ENCODE measurements at places on chromosomes 7 and 10. TPM values are rescaled to one million over a fixed set of nuclear protein-coding genes. Genes with fewer than 3 reads are reported as not detected.

Gene FZD1
- total RNA-seq, result 24.0 TPM

Gene ZCWPW1
- total RNA-seq, result 2.9 TPM

Gene ANKMY2
- total RNA-seq, result 49.0 TPM

Gene AKR1C8
- 0.27 TPM for total RNA-seq

Gene SLC26A5
- 0.71 TPM for total RNA-seq

Gene MYL10
- 3.8 TPM for total RNA-seq

Gene FFAR4
- not detected for total RNA-seq

Gene CYP3A5
- 4.6 TPM for total RNA-seq

Gene GPR141
- total RNA-seq, result 1.9 TPM

Gene WIPF3
- 2.7 TPM for total RNA-seq

Gene PRLHR
- total RNA-seq, result not detected

Gene MSMB
- not detected for total RNA-seq

Gene GNB2
- total RNA-seq, result 103 TPM

Gene ZNF853
- 20.7 TPM for total RNA-seq

Gene CDK14
- 88.5 TPM for total RNA-seq

Gene NEUROD6
- 0.93 TPM for total RNA-seq

Gene RBP3
- 348 TPM for total RNA-seq

Gene GRM3
- 7.2 TPM for total RNA-seq

Data from camera-type eye (tissue), 1 donor.